ENCODE measurements at places on chromosomes 7 and 10. TPM values are rescaled to one million over a fixed set of nuclear protein-coding genes. Genes with fewer than 3 reads are reported as not detected.
A peak's percentile ranks its signal among the peaks of the same experiment; 100 is the strongest.

HABP2 gene
- total RNA-seq: not detected

CNPY1 gene
- total RNA-seq: not detected

ATOH7 gene
- total RNA-seq: not detected

- no peak overlapping the region for H3K4me3 ChIP-seq
- no peak overlapping the region for H3K27ac ChIP-seq
- peak; percentile 64 for DNase-seq
- peaks cover 2% of the 10 kb centered on the region for H3K4me1 ChIP-seq
- no peaks in the 10 kb centered on the region for H3K27me3 ChIP-seq
Measured at GRCh38 chr10:3499120-3499519, 285.9 kb downstream of the KLF6 start.

DNA sequence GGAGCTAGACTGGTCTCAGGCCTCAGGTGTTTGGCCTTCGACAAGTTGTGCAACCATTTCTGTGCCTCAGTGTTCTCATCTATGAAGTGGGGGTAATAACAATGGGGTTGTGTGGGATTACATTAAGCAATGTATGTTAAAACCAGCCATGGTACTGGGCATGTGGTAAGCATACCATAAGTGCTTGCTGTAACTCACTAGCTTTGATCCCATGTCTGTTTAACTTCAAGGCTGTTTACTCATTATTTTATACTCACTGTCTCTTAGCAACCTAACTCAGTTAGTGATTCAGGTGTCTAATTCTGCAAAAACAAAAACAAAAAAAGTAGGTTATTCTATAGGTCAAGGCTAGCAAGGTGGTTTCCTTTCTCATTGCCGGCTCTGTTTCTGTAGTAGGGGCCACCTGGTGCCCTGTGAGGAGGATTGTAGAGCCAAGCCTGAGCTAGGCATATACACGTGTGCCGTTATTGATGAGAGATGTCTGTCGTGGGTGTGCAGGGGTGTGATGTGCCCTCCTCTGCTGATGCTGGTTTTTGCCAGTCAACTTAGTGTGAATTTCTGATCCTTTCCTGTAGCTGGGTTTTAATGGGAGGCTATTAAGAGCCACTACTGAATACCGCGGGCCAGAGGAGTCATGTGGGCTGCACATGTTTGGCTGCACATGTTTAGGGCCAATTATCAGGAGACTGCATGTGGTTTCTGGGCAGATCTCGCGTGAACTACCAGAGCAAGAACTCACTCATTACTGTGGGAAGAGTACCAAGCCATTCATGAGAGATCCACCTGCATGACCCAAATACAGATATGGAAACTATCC is 56.2 kb downstream of the EEPD1 start:
- H3K27ac ChIP-seq: peak overlapping the region; percentile 99
- H3K36me3 ChIP-seq: no peaks in the 10 kb centered on the region
- no peak overlapping the region for H3K4me3 ChIP-seq
- H3K27me3 ChIP-seq: no peaks in the 10 kb centered on the region
- DNase-seq: peak; percentile 62

GRCh38 chr10:73296946-73297345 is 44.5 kb upstream of the MRPS16 start:
- no peak for DNase-seq
- H3K4me3 ChIP-seq: no peak overlapping the region
- H3K27me3 ChIP-seq: peaks cover 13% of the 10 kb centered on the region
- no peak overlapping the region for H3K27ac ChIP-seq

- no peaks in the 10 kb centered on the region for H3K27me3 ChIP-seq
- no peaks in the 10 kb centered on the region for H3K36me3 ChIP-seq
- H3K4me1 ChIP-seq: no peaks in the 10 kb centered on the region
- H3K27ac ChIP-seq: no peak overlapping the region
- no peak overlapping the region for H3K4me3 ChIP-seq
- no peak for DNase-seq
Measured at GRCh38 chr10:89738551-89739209, 37.3 kb downstream of the KIF20B start.

GRCh38 chr10:24707445-24707844 is 16.2 kb downstream of the ARHGAP21 start:
- no peak for DNase-seq
- H3K4me3 ChIP-seq: no peak overlapping the region
- no peaks in the 10 kb centered on the region for H3K36me3 ChIP-seq
- no peak overlapping the region for H3K27ac ChIP-seq

GRCh38 chr10:11856678-11857077 is 33.5 kb downstream of the PROSER2 start:
- no peak for DNase-seq
- peaks cover 2% of the 10 kb centered on the region for H3K4me1 ChIP-seq
- H3K27ac ChIP-seq: no peak overlapping the region
- no peaks in the 10 kb centered on the region for H3K27me3 ChIP-seq
- H3K4me3 ChIP-seq: no peak overlapping the region

DNA sequence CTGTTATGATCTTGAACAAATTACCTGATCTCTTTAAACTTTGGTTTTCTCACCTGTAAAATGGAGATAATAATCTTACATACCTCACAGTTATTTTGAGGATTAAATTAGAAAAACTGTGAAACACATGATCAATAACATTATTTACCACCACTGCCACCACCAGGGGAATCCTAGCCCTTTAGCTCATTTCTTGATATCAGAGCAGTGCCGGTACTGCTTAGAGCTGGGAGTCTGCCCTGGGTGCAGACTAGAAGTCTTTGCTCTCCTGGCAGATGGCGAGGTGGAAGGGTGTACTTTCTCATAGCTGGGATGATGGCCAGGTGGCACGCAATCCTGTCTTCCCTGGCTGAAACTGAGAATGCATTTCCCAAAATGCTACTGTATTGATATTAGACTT is 12.7 kb upstream of the EFCAB10 start:
- no peak for DNase-seq
- H3K27ac ChIP-seq: no peak overlapping the region
- H3K36me3 ChIP-seq: no peaks in the 10 kb centered on the region

DNA sequence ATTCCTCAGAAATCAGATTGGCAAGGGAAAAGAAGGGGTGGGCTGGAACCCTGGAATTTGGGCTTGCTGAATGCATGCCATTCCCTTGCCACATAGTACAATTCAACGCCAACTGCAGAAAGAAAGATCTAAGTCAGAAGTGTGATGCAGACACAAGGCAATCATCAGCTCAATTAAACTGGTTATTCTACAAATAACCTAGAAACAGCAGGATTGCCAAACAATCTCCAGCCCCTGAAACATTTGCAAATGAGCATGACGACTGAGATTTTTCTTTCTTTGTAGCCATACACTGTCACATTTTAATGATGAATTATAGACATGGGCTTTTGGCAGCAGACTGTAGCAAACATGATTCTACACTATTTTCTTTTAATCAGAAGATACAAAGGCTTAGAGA is 16.5 kb upstream of the CREB5 start:
- peaks cover 5% of the 10 kb centered on the region for H3K27me3 ChIP-seq
- no peak for DNase-seq
- no peak overlapping the region for H3K4me3 ChIP-seq
- no peak overlapping the region for H3K27ac ChIP-seq
- H3K36me3 ChIP-seq: no peaks in the 10 kb centered on the region
- no peaks in the 10 kb centered on the region for H3K4me1 ChIP-seq

- no peaks in the 10 kb centered on the region for H3K36me3 ChIP-seq
- H3K27me3 ChIP-seq: no peaks in the 10 kb centered on the region
- H3K27ac ChIP-seq: peak overlapping the region; percentile 18
- no peak overlapping the region for H3K4me3 ChIP-seq
- DNase-seq: peak; percentile 80
Measured at GRCh38 chr7:84200859-84201258, 6.3 kb upstream of the SEMA3A start.

DNA sequence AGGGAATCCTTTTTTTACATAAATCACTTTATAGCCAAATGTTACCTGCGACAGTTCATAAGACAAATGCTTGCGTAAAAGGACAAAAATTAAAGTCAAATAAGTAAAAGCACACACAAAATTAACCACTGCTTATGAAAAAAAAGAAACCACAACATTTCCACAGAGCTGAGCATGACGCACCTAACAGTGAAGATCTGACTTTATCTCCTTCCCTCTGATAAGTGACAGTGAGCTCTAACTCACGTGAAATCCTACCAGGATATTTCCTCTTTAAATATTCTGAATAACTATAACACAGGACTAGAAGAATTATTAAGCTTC is 225.5 kb downstream of the SFMBT2 start:
- H3K4me3 ChIP-seq: no peak overlapping the region
- H3K27ac ChIP-seq: no peak overlapping the region
- no peaks in the 10 kb centered on the region for H3K27me3 ChIP-seq
- DNase-seq: no peak
- no peaks in the 10 kb centered on the region for H3K4me1 ChIP-seq
- no peaks in the 10 kb centered on the region for H3K36me3 ChIP-seq

DNA sequence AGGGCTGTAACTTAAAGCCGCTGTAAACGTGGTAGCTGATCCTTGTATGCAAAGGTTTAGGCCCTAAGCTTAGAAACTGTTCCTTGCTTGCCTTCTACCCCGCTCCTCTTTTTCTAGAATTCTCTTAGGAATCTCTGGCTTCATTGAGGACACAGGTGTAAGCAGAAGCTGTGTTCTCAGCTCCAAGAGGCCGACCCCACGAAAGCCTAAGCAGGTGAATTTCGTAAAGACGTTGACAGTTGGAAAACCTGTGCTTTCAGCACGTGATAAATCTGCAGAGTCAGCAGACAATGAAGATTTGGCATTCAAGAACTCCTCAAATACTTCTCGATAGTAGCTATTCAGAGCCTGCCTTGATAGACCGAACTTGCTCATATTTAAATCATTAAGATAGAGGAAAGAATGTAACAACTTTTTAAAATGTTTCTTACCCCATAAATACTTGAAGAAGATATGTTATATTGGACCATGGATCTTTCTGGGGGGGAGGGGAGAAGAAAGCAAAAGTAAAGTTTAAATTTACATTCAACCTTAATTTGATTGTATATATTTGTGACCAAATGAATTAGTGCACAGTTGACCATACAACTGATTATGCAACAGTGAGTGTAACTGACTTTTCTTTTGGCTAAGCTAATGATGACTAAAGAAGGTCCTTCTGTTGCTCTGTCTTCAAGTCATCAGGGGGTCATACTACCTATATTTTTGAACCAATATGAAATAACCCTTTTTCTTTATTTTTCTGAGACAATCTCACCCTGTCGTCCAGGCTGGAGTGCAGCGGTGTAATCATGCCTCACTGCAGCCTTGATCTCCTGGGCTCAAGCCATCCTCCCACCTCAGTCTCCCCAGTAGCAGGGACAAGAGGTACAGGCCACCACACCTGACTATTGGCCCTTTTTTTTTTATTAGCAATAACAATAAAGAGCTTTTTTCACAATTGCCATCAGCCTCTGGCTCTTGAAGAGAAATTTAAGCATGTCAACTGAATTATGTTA is 1.2 kb upstream of the GDI2 start:
- H3K27ac ChIP-seq: peak overlapping the region; percentile 90
- DNase-seq: peak; percentile 22
- no peaks in the 10 kb centered on the region for H3K27me3 ChIP-seq
- peak overlapping the region; percentile 72 for H3K4me3 ChIP-seq
- H3K4me1 ChIP-seq: peaks cover 5% of the 10 kb centered on the region
- no peaks in the 10 kb centered on the region for H3K36me3 ChIP-seq

- no peak overlapping the region for H3K4me3 ChIP-seq
- H3K27me3 ChIP-seq: peaks cover 23% of the 10 kb centered on the region
- no peak overlapping the region for H3K27ac ChIP-seq
Measured at GRCh38 chr7:106048706-106049020, 63.4 kb downstream of the SYPL1 start.

- no peak overlapping the region for H3K27ac ChIP-seq
- no peaks in the 10 kb centered on the region for H3K27me3 ChIP-seq
- H3K36me3 ChIP-seq: no peaks in the 10 kb centered on the region
- H3K4me1 ChIP-seq: no peaks in the 10 kb centered on the region
Measured at GRCh38 chr7:113289140-113289740, 170.9 kb upstream of the SMIM30 start.

DNA sequence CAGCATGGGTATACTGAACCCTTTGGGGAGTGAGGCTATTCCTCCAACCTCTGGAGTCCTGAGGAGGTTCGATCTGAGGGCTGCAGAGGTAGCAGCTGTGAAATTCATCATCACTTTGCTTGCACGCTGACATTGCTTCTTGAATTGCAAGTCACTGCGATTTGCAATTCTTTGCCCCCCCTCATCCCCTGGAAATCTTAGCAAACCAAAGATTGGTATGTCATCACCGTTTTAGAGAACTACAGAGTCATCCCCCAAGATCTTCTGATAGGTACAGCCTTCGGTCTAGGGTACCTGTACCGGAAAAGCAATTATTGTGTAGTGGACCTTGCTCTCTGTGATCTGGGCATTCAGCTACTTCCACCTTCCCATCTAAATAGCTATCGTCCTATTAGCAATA is 192.6 kb downstream of the KLF6 start:
- no peaks in the 10 kb centered on the region for H3K4me1 ChIP-seq
- no peak overlapping the region for H3K4me3 ChIP-seq
- DNase-seq: no peak
- H3K27me3 ChIP-seq: no peaks in the 10 kb centered on the region

- H3K36me3 ChIP-seq: peaks cover 19% of the 10 kb centered on the region
- H3K27me3 ChIP-seq: no peaks in the 10 kb centered on the region
- peaks cover 4% of the 10 kb centered on the region for H3K4me1 ChIP-seq
- no peak overlapping the region for H3K27ac ChIP-seq
- no peak for DNase-seq
Measured at GRCh38 chr10:97567891-97568290, 4.7 kb upstream of the ANKRD2 start.

GRCh38 chr10:60384011-60384410 is 5.7 kb downstream of the ANK3 start:
- H3K4me3 ChIP-seq: no peak overlapping the region
- peaks cover 11% of the 10 kb centered on the region for H3K4me1 ChIP-seq
- 0 out of 2 replicates have a peak overlapping the region, but pooled peaks have one; percentile 21 for H3K27ac ChIP-seq
- H3K36me3 ChIP-seq: no peaks in the 10 kb centered on the region
- H3K27me3 ChIP-seq: no peaks in the 10 kb centered on the region

GRCh38 chr10:126955396-126955795 is 50.2 kb downstream of the DOCK1 start:
- no peak overlapping the region for H3K27ac ChIP-seq
- H3K4me3 ChIP-seq: no peak overlapping the region
- 0 out of 2 replicates have a peak, but pooled peaks cover 1% of the 10 kb centered on the region for H3K36me3 ChIP-seq
- H3K27me3 ChIP-seq: no peaks in the 10 kb centered on the region
- H3K4me1 ChIP-seq: peaks cover 6% of the 10 kb centered on the region
- DNase-seq: no peak

DNA sequence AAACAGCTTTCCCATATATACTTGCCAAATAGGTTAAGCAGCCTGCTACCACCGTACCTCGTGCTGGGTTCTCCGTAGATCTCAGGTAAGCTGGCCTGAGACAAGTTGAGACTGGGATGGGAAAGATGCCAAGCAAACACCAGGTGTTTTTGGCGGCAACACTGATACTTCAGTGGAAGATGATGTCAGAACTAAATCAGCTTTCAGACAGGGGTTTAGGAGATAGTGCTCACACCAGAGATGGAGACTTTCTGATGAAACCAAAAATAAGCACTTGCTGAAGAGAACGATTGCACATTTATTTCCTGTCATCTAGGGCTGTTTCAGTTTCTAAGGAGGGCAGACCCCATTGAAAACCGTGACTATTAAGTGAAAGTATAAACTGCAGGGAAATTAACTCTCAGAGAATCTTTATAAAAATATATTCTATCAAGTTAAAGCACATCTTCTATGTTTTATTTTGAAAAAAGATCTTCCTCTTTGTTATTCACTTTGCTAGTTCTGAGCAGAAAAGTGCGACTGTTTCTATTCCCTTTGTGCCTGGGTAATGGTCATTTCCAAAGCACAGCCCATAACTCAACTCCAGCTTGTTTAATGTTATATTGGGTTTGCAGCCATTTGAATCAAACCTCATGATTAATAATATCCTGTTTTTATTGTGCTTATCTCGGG is 149.9 kb downstream of the CPED1 start:
- no peak overlapping the region for H3K4me3 ChIP-seq
- H3K27me3 ChIP-seq: no peaks in the 10 kb centered on the region
- H3K4me1 ChIP-seq: 0 out of 2 replicates have a peak, but pooled peaks cover 1% of the 10 kb centered on the region
- H3K36me3 ChIP-seq: peaks cover 6% of the 10 kb centered on the region
